Pericardium fibroblast (primary cell): ENCODE measurements at places on chromosomes 6 and 20. TPM values are rescaled to one million over a fixed set of nuclear protein-coding genes. Genes with fewer than 3 reads are reported as not detected.

SYCP2L gene
- not detected in 2 replicates for total RNA-seq

CEP57L1 gene
- total RNA-seq, result 10.3 and 16.9 TPM in 2 replicates

GUCA1A gene
- not detected in 2 replicates for total RNA-seq

EMILIN3 gene
- 0.09 and 1.2 TPM in 2 replicates for total RNA-seq

TP53INP2 gene
- total RNA-seq, result 5.9 and 6.9 TPM in 2 replicates

MRPL14 gene
- 25.7 and 40.7 TPM in 2 replicates for total RNA-seq

MOG gene
- total RNA-seq, result not detected in 2 replicates

PSMB9 gene
- total RNA-seq, result 11.1 and 18.1 TPM in 2 replicates

LRRC73 gene
- total RNA-seq, result 0.35 and 1.5 TPM in 2 replicates

IMPG1 gene
- total RNA-seq, result not detected in 2 replicates

HCK gene
- not detected in 2 replicates for total RNA-seq

GTSF1L gene
- total RNA-seq, result not detected in 2 replicates

ENPP5 gene
- 0.51 and 0.70 TPM in 2 replicates for total RNA-seq

RUNX2 gene
- 2.1 and 6.3 TPM in 2 replicates for total RNA-seq

RSPH4A gene
- total RNA-seq, result 1.1 TPM in 1 of 2 replicates, not detected in the other

EFHC1 gene
- total RNA-seq, result 9.5 and 22.5 TPM in 2 replicates

FRK gene
- 0.26 and 1.2 TPM in 2 replicates for total RNA-seq

FAM110A gene
- 1.8 and 4.4 TPM in 2 replicates for total RNA-seq
